ENCODE measurements at places on chromosomes 6 and 20. TPM values are rescaled to one million over a fixed set of nuclear protein-coding genes. Genes with fewer than 3 reads are reported as not detected.

The NOP56 gene
- polyA plus RNA-seq: 68.8 TPM

The CABLES2 gene
- polyA plus RNA-seq: 6.9 TPM

The TCF19 gene
- 2.7 TPM for polyA plus RNA-seq

The ADGRB3 gene
- 0.77 TPM for polyA plus RNA-seq

The SPATA2 gene
- 5.0 TPM for polyA plus RNA-seq

The RFX6 gene
- polyA plus RNA-seq: not detected

The ZNF165 gene
- polyA plus RNA-seq: 0.51 TPM

The WFDC10B gene
- not detected for polyA plus RNA-seq

The EYA2 gene
- polyA plus RNA-seq: 0.80 TPM

The RAMACL gene
- polyA plus RNA-seq: 0.20 TPM

The GSTA2 gene
- polyA plus RNA-seq: not detected

The CST4 gene
- polyA plus RNA-seq: not detected

The CLPSL2 gene
- polyA plus RNA-seq: not detected

The TREM1 gene
- not detected for polyA plus RNA-seq

The KIF25 gene
- 0.95 TPM for polyA plus RNA-seq

The C6orf132 gene
- 0.23 TPM for polyA plus RNA-seq

The APOM gene
- 7.4 TPM for polyA plus RNA-seq

The PAK1IP1 gene
- 6.1 TPM for polyA plus RNA-seq

The DEFB132 gene
- polyA plus RNA-seq: not detected

The ALDH8A1 gene
- polyA plus RNA-seq: 1.7 TPM

The CST9L gene
- polyA plus RNA-seq: not detected

The ACSS1 gene
- polyA plus RNA-seq: 62.2 TPM
